ENCODE measurements at places on chromosomes 7 and 10. TPM values are rescaled to one million over a fixed set of nuclear protein-coding genes. Genes with fewer than 3 reads are reported as not detected.

Gene C10orf71
- not detected for total RNA-seq

Gene CRYGN
- not detected for total RNA-seq

Gene SVOPL
- total RNA-seq, result 4.8 TPM

DNA sequence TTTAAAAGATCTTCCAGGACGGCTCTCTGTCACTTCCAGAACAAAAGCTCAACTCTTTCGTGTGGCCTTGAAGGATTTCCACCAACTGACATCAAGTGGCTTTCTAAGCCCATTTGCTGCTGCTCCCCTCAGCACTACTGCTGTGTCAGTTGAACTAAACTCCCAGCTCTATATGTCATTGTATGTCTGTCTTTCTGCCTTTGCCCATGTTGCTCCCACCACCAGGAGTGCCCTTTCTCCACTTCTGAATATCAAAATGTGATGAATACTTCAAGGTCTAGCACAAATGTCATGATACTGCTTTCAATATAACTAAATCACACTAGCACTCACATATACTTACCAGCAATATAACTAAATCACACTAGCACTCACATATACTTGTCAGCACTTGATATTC, 138.3 kb downstream of the ATXN7L1 start:
- H3K4me3 ChIP-seq, result no peak overlapping the region
- no peaks in the 10 kb centered on the region for H3K27me3 ChIP-seq
- no peaks in the 10 kb centered on the region for H3K4me1 ChIP-seq

- no peak overlapping the region for H3K27ac ChIP-seq
- no peaks in the 10 kb centered on the region for H3K4me1 ChIP-seq
- H3K27me3 ChIP-seq, result no peaks in the 10 kb centered on the region
Measured at GRCh38 chr10:117391436-117392205, 16.4 kb upstream of the PDZD8 start.

Measured in adrenal gland (tissue), 19 donors.